ENCODE measurements at places on chromosomes 4 and X.

- DNase-seq = no peak
Observed at GRCh38 chr4:8615366-8615765, 22.8 kb downstream of the CPZ start.

GRCh38 chr4:9762823-9763475, 18.5 kb upstream of the DRD5 start:
- no peak for DNase-seq

GRCh38 chr4:102420563-102421398, 75.5 kb upstream of the SLC39A8 start:
- DNase-seq = no peak

DNA sequence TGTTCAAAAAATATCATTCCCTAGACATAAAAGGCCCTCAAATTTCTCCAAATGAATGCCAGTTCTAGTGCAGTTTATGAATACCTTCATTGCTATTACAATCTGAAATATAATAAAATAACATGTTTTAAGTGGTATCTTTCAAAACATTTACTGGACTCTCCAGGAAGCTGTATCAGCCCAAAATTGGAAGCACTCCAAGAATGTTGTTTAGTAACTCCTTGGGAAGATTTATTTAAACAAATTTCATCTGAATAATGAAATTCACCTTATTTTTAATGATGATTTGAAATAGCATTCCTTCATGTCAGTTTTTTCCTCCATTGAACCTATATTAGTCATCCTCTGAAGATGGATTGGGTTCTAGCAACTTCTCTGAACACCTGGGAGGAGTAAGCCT, 217.2 kb upstream of the PCDH18 start:
- DNase-seq = no peak

DNA sequence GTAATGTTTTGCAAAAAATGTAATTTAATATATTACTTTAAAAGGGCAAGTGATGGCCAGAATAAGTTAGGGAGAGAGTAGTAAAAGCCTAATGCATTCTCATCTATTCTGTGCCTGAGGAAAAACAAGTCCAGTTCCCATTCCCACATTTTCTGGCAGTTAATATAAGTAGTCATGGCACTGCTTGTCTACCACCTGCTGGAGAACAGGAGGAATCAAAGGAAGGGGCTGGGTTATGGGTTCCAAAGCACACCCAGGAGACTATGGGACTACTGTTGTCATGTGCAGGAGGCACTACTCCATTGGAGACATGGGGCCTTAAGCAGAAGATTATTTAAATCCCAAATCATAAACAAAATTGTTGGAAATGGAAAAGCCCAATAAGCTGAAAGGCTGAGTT, 2618.6 kb downstream of the ARAP2 start:
- DNase-seq = no peak

GRCh38 chrX:7926501-7926900, 712 bp downstream of the PNPLA4 start:
- DNase-seq = no peak

DNA sequence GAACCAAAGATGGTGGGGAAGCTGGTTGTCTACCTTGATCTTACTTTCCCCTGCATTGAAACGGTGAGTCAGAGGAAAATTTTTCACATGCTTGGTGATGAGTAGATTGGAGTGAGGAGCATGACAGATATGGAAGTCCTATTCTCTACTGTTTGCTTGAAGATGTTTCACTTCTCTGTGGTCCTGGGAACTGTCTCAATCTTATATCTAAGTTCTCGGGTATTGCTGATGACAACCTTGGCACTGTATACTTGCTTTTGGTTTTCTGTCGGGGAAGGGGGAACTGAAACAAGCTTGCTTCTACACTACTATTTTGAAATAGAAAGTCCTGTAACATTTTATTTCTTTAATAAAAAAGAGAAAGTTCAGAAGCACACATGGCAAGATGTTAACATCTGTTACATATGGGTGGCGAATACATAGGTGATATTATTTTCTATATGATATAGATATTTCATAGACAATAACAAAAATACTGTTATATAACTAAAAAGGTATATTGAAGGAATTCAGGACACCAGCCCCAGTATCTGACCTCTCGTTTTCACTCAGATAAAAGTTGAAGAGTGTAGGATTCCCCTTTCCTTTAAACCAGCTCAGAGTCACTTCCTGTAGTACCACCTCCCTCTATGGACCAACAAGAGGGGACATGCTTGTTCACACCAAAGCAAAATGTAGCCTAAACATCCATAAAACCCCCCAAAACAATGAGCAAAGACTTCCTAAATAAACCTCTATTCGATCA, 88.8 kb downstream of the FMR1NB start:
- no peak for DNase-seq

- no peak for DNase-seq
Observed at GRCh38 chr4:117331817-117332216, 246.4 kb upstream of the TRAM1L1 start.

- DNase-seq = no peak
Observed at GRCh38 chr4:26458157-26458561, 32.1 kb downstream of the CCKAR start.

- no peak for DNase-seq
Observed at GRCh38 chr4:53376900-53377299, 541 bp upstream of the FIP1L1 start.

DNA sequence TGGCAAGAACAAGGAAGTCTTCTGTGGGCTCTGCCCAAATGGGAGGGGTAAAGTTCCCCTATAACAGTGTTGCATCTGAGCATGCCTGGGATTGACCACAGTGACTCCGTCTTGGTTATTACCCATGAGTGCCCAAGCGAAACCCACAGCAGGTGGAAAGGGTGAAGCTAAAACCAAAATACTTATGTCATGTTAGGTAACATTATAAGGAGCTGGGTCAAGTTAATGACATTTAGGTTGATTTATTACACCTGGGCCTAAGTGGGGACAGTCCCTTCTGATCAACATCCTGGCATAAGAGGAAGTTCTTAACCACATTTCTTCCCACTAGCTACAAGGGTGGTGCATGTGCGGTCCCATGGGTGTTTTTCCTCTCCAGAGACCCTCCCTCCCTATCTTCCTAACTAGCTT, 1.3 kb upstream of the ZNF732 start:
- no peak for DNase-seq

DNA sequence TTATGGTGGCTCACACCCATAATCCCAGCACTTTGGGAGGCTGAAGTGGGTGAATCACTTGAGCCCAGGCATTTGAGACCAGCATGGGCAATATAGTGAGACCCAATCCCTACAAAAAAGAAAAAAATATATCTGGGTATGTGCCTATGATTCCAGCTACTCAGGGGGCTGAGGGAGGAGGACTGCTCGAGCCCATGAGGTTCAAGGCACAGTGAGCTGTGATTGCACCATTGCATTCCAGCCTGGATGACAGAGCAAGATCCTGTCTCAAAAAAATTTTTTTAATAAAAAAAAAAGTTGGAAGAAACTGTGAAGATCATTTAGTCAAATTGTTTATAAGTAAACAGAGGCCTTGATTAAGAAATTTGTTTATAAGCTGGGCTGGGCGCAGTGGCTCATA, 39.7 kb downstream of the KLHL8 start:
- DNase-seq = no peak

DNA sequence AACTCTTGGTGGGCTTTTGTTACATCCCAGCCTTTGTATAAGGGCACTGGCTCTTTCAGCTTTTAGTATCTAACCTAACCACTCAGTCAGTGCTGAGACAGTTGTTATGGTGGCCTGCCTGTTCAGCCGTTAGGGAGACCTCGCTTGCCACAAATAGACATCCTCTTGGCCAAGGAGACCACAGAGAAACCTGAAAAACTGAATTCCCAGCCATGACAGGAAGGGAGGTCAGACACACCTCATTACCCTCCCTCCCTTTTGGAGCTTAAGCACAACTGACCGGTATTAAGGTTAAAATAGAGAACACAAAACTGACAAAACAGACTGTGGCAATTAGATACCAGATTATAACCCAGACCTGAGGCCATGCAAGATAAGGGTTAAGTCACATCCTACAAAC, 1639.3 kb downstream of the RPA4 start:
- DNase-seq = no peak

- no peak for DNase-seq
Observed at GRCh38 chr4:23166407-23166806, 473.7 kb downstream of the GBA3 start.

GRCh38 chrX:13689741-13690211, 848 bp downstream of the RAB9A start:
- DNase-seq = no peak

DNA sequence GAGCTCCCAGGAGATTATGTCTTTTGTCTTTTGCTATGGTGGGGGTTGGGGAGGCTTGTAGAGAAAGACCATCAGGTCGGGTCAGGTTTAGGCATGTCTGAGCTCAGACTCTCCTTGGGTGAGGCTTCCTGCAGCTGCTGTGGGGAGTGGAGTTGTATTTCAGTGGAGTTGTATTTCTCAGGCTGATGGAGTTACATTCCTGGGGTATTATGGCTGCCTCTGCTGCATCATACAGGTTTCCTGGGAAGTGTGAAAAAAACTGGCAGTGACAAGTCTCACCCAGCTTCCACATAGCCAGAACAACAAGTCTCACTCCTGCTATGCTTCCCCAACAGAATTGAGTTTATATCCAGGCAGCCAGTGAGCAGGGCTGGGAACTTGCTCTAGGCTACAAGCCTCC, 119.3 kb downstream of the VSIG4 start:
- DNase-seq = no peak

DNA sequence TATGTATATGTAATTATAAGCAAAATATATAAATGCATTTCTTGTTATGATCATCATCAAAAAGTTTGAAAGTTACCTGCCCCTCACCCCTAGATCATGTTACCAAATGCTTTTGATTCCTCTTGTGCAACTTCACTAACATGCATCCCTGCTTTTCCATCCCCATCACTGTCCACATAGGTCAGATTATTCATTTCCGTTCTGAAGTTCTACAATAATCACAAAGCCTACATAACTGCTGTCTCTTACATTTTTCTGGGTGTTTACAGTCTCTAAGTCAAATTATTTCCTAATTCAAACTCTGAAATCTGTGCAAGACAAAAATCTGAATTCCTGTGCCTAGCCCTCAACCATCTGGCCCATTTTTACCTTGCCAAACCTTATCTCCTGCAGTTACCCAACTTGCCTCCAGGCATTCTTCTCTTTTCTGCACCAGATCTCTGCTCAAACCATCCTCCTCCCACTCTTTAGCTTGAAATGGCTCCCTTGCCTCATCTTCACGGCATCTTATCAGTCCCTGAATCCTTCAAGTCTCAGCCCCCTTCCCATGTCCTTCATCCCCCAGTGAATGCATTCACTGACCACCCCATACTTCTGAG, 42.4 kb upstream of the SLC39A8 start:
- no peak for DNase-seq

DNA sequence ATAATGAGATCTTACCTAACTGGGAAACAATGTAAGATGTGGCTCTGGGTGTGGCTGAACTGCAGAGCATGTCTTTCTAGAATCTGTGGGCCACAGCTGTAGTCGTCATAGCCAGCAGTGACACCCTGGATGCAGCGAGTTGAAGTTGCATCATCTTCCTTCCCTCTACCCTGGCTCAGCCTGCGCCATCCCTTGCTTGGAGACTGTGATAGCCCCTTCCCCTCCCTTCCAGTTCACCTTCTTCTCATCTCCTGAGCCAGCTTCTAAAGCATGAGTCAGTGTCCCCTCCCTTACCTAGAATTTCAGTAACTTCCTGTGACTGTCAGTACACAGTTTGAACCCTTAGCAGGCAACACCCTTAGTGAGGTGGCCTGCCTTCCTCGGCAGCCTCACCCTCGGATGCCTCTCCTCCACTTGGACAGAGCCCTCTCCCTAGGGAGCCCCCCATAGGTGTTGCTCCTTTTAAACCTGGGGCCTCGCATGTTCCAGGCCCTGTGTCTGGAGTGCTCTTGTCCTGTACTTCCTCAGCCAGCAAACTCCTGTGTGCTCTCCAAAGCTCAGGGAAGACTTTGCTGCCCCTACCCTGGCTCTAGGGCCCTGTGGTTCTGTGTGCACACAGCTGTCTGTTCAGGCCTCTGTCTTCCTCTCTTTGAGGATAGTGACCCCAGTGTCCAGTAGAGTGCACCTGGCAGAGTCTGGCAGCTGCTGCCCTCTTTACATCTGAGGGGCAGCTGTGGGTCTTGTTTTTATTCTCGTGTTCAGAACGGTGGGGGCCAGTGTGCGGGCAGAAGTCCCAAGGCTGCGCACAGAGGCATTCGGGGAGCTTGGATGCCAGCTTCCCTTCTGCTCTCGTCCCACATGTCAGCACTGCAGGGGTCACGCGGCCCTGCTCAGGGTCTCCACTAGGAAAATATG, 43.7 kb upstream of the TADA2B start:
- no peak for DNase-seq

GRCh38 chr4:85919200-85919887, 440.5 kb downstream of the MAPK10 start:
- DNase-seq = no peak

- no peak for DNase-seq
Observed at GRCh38 chr4:78650106-78651024, 98.8 kb downstream of the ANXA3 start.

- no peak for DNase-seq
Observed at GRCh38 chr4:58070726-58071125, 960.5 kb upstream of the IGFBP7 start.

- DNase-seq = no peak
Observed at GRCh38 chr4:174147863-174148262, 135.6 kb downstream of the FBXO8 start.
